ENCODE measurements at places on chromosomes 5 and 9.

DNA sequence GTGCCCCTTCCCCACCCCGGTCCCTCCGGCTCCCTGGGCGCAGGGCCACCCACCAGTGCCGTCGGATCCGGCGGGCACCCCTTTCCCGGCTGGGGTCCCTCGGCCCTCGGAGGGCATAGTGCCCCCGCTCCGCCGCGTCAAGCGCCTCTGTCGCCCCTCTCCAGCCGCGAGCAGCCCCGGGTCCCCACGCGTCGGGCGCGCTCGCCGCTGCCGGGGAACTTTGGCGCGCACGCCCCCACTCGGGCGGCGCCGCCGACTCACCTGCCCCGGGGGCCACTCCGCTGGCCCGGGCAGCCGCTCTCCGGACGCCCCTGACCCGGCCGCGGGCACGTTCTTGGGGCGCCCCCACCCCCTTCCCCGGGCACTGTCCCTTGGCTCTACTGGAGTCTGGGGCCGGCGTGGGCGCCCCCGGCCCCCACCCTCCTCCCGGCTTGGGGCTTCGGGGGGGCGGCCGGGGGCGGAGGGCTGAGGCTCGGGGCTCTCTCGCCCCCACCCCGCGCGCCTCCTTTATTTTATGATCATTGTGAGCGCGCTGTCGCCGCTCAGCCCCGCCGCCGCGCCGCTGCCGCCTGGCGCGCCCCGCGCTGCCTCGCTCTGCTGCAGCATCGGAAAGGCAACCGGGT lies 1.1 kb upstream of the FAM78A start:
- DNase-seq: no peak

DNA sequence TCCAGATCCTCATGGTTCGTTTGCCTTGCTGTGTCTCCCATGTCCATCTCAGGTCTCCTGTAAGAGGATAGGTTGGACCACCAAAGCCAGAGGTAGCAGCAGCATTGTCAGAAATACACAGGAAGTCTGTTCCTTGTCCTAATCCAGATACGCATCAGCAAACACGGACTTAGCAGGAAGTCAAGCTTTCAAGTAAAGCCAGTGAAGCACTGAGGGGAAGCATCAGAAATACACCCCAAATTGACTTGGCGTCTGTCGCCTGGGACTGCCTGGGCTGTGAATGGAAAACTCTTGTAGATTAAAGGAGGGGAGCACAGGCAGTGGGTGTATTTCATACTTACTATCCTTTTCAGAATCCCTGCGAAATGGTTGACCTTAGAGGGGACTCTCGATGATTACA lies 171.3 kb downstream of the PSAT1 start:
- peak; percentile 2 for DNase-seq

- no peak for DNase-seq
Observed at GRCh38 chr9:14438232-14439021, 124.5 kb upstream of the NFIB start.

- DNase-seq: peak; percentile 82
Observed at GRCh38 chr9:69945671-69946141, 97.9 kb upstream of the MAMDC2 start.

DNA sequence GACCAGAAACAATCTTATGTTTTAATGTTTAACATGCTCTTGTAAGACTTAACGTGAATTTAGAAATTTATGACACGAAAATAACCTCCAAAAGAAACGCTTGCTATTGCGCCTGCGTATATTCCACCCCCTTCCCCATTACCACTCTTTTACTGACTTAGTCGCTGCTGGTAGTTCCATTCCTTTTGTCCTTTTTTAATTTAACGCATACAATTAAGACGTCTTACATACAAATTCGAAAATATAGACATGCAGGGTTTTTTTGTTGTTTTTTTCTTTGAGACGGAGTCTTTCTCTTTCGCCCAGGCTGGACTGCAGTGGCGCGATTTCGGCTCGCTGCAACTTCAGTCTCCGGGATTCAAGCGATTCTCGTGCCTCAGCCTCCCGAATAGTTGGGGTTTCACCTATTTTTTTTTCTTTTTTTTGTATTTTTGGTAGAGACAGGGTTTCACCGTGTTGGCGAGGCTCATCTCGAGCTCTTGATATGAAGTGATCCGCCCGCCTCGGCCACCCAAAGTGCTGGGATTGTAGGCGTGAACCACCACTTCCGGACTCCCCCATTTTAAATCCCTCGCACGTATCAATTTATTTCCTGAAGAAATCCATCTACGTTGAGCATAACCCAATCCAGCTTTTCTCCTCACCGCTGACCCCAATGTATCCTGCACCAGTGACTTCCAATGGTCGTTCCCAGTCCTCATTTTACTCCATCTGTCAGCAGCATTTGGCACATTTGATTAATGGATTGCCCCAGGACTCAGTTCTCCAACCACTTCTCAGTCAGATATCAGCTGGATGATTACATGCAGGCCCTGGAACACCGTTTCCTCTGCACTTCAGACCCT lies 684 bp upstream of the MED7 start:
- peak; percentile 17 for DNase-seq

- no peak for DNase-seq
Observed at GRCh38 chr5:56301069-56301468, 67.9 kb upstream of the ANKRD55 start.

DNA sequence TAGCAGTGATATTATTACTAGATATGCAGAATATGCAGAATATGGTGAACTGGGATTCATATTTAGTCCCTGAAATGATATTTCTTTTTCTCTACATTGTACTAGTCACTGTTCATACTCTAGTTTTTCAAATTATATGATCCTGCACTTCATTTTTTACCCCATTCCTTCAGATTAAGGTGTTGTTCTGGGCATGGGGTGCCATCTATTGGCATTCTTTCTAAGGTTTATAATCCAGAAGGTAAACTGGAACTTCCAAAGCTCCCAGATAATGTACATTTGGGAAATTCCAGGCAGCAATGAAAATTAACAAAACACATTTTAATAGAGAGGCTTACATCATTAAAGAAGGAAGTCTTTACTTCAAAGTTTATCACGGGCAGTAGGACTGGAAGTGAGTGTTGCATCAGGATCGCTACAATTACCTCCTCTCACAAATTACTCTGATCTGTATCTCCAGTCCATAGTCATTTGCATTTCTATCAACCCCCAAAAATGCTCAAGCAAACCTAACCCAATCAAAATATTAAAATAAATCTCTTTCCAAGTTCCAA lies 12.5 kb downstream of the RFX3 start:
- no peak for DNase-seq

- peak; percentile 62 for DNase-seq
Observed at GRCh38 chr5:109161914-109162683, 247.7 kb downstream of the PJA2 start.

GRCh38 chr5:175214152-175214551 lies 229.8 kb downstream of the DRD1 start:
- peak; percentile 47 for DNase-seq

- no peak for DNase-seq
Observed at GRCh38 chr5:33808699-33809098, 83.1 kb downstream of the ADAMTS12 start.

DNA sequence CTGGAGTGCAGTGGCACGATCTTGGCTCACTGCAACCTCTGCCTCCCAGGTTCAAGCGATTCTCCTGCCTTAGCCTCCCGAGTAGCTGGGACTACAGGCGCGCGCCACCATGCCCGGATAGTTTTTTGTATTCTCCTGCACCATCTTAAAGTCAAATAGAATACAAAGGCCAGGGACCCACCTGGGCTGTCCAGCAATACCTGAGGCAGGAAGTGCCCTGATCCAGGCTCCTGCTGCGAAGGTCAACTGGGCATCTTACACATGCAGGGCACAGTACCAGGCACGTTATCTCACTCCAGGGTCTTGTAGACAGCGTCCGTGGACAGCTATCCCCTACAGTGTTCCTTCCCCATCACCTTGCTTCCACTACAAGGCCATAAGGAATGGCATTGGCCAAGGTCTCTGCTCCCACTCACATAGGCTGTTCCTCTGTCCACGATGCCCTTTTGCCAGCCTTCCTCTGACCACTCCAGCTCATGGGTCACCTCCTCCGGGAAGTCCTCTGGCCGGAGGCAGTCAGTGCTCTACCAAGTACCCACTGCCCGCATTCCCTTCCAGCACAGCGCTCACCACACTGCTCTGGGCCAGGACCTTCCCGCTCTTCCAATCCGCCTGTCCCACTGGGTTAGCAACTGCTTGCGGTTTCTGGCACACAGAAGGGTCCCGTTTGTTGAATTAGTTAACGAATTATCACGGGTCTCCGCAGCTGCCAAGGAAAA lies 978 bp downstream of the P4HA2 start:
- no peak for DNase-seq

DNA sequence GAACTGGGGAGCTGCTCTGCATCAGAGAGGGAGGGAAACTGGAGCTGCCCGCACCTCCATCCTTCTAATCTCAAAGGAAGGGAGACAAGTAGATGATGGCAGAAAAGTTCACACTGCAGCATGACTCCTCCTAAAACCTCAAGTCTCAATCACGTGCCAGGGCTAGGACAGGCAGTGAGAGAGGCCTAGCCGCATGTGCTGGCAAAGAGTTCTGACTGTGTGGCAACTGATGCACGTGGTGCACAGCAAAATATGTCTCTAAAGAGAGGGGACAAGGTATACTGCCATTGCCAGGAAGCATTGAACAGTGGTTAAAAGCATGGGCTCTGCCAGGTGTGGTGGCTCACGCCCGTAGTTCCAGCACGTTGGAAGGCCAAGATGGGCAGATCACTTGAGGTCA lies 38.1 kb downstream of the FBXO10 start:
- DNase-seq: no peak

GRCh38 chr5:170863646-170864045 lies 1.8 kb downstream of the RANBP17 start:
- DNase-seq: peak; percentile 92

DNA sequence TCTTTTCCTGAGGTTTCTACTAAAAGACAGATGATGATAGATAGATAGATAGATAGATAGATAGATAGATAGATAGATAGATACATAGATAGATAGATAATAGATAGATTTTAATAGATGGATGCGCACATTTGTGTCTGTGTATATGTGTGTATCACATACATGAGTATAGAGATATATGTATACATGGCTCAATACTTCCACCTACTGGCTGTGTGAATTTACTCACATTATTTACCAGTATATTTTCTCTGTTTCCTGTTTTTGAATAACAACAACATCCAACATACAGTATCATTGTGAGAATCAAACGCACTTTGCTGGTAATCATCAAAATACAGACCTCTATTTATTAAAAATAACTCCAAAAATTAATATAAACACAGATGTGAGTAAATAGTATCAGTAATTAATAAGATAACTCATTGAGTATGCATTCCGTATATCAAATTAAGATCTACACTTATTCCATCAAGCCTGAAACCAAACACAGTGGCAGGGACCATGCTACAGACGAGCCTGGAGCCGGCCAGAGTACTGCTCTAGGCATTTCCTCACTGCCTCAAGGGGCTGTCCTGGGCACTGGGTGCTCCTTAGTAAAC lies 338.0 kb downstream of the SEMA5A start:
- DNase-seq: peak; percentile 57

DNA sequence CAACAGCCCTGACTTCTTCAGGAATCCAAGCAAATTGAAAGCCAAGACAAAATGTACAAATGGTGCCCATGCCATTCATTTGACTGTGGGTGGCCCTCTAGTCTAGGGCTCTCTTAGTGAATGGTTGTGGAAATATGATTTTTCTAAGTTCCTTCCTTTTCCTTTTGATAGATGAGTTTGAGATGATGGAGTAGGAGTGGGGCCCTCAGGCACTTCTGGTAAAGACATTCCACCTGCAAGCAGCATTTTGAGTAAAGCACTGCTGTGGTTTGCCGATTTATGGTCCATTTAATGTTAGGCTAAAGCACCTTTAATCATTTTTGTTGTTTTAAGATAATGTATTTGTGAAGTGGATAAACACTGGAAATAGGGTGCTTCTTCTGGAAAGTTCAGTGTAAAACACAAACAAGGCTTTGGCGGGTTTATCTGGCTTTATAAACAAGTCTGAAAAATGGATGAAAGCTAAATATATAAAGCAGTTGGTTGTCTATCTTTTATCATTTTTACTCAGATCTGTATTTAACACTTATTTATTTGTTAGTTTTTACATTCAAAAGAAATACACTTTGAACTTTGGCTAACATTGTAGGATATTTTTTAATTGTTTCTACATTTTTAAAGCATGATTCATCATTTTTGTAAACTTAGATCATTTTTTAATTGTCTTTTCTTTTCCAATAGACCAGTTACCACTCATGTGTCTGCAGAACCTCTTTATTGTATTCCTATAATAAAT lies 213.5 kb downstream of the PJA2 start:
- DNase-seq: no peak

GRCh38 chr5:180563994-180564393 lies 27.3 kb downstream of the SCGB3A1 start:
- no peak for DNase-seq

DNA sequence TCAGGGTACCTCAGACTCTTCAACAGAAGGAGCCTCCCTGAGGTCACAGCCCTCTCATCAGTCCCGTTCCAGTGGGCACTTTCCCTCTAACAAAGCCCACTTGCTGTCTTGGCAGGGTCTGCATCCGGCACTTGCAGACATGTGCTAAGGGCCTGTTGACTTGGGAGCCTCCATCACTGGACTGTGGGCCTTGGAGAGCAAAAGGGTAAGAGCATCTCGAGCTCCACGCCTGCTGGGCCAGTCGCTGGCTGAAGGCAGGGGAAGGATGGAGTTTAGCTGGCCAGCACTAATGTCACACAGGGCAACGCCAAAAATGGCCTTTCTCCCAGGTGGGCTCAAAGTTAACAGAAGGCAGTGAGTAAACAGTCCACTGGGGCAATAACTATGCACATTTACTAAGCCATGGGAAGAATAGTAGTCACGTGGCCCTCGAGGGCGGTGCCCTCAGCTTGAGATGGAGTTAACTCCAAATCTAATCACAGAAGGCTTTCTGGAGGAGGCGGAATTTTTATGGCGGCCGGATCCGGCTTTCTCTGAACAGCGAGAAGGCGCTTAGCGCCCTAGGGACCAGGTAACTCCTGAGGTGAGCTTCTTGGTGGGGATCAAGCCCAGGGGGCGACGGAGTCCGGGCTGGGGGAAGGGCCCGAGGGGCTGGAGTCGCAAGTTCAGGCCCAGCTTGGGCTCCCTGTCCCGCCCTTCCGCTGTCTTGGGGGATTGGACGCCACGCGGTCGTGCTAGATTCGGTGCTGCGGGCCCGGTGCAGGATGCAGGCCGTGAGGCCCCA lies 2.0 kb upstream of the NSD1 start:
- DNase-seq: no peak

DNA sequence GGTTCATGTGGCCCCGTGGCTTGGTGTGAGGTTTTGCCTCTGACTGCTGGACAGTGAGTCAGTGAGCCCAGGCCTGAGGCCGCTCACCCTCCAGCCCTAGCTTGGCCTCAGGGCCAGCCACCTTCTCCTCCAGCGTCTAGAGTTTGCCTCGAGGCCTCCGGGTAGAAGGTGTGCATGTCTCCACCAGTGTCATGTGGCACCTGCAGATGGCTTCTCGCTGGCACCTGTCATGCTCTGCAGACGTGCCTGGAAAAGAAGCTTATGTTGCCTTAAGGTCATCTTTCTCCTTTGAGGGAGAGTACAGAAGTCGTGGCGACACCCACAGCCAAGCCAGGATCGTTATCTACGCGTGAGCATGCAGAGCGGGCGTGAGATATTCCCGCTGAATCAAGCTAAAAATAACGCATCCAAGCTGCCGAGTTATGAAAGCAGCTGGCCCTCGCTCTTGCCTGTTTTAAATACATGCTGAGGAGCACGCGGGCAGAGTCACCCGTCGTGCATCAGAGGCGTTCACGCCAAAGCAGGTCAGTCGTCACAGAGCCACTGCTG lies 79.7 kb upstream of the FCN2 start:
- no peak for DNase-seq

- peak; percentile 30 for DNase-seq
Observed at GRCh38 chr5:116035123-116035522, 2.9 kb downstream of the ARL14EPL start.
